ENCODE measurements at places on chromosomes 3 and 15.

DNA sequence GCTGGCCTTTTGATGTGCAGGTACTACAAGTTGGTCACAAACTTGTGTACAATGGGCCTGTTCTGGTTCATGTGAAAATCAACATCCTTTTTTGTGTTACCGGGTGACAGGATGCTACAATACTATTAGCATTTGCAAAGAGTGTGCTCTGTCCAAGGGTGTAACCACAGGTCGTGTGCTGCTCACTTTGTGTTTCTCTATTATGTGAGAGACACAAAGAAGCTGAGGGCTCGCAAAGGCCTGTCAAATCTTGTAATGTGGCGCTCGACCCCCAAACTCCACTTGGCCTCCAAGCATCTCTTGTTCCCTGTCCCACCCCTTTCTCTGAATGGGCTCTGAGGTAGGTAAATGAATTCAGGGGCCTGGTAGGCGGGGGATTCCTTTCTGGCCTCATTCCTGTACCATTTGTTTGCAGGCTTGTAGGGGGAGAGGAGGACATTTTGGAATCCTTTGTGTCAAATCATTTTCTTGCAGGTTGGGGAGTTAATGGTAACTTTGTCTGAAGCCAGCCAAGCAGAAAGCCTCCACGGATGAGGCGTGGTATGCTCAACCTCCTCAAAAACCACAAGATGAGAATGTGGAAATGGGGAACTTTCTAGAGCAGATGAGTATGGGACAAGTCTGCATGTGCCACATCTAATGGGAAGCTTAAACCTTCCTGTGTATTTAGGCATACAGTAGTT, 109.1 kb downstream of the OPA1 start:
- DNase-seq, result no peak

GRCh38 chr3:4461468-4462090, 5.5 kb downstream of the SUMF1 start:
- no peak for DNase-seq

DNA sequence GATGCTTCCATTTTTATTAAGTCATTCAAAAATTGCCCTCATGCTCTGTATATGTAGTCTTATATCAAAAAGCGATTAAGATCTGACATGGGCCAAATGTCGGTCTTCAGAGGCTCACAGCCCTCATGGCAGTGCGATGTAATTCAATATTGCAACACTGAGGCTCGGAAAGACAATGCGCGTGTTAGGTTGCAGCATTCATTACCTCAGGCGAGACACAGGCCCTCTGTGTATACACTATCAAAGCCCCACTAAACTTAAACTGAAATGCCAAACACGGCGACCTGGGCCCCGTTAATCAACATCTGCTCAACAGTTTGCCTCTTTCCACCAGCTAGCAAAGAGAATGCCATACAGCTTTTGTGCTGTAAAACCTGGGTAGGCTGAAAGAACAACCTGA, 413.4 kb downstream of the ERC2 start:
- no peak for DNase-seq

DNA sequence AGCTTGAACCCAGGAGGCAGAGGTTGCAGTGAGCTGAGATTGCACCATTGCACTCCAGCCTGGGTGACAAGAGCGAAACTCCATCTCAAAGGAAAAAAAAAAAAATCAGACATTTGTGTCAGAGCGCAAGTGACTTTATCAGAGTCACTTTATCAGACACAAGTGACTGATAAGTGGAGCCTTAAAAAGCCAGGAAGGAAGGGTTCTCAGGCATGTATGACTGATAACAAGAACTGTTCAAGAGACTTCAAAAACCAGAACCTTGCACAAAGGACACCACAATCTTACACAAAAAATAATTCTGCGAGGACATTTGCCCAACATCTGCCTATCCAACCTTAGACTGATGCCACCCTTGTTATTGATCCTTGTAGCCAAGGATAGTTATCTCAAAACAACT, 13.3 kb upstream of the CFAP44 start:
- no peak for DNase-seq

GRCh38 chr3:139318431-139318816, 25.4 kb upstream of the MRPS22 start:
- no peak for DNase-seq

- DNase-seq, result no peak
These were observed 28.5 kb upstream of the SLC6A6 start for GRCh38 chr3:14373753-14374376.

GRCh38 chr3:147367676-147368075, 38.7 kb downstream of the ZIC4 start:
- DNase-seq, result no peak

DNA sequence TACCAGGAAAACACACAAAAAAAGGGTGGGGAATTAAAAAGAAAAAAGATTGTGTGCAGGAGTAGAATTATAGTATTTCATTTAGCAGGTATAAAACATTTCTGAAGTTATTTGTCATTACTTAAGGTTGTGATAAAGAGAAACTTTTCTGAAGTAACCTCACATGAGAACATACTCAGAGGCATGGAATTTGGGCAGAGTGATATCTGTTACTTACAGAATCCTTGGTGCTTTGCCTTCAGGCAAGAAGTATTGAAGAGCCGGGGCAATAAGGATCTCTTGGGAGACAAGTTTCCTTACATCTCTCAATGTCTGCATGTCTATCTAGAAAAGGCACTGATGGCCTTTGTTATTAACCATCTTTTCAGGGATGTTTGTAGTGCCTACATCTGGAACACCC, 179.7 kb upstream of the ROBO1 start:
- no peak for DNase-seq

Data from NCI-H1694 (cell line).